Testis (tissue), 5 donors: ENCODE measurements at places on chromosomes 4 and X. TPM values are rescaled to one million over a fixed set of nuclear protein-coding genes. Genes with fewer than 3 reads are reported as not detected.

DNA sequence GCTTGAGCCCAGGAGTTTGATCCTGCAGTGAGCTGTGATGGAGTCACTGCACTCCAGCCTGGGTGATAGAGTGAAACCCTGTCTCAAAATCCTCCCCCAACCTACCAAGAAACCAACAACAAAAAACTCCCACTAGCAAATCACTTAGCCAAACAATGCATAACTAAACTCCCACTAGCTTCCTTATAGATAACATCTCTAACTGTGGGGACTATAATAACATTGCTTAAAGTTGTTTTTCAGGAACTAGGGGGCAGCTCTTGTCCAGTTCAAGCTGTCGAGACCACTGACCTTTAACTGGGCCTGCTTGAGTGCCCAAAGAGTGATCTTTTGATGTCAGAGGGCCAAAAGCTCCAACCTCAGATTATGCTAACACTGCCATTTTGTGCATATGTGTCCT lies 81.7 kb downstream of the FREM3 start:
- no peak for DNase-seq

GRCh38 chr4:122764071-122764820 lies 31.7 kb downstream of the BBS12 start:
- no peak for DNase-seq

The MSANTD1 gene
- total RNA-seq, result 10.1 TPM

GRCh38 chr4:62210486-62210885 lies 1010.4 kb downstream of the ADGRL3 start:
- DNase-seq, result no peak

The SPANXD gene
- total RNA-seq, result not detected

DNA sequence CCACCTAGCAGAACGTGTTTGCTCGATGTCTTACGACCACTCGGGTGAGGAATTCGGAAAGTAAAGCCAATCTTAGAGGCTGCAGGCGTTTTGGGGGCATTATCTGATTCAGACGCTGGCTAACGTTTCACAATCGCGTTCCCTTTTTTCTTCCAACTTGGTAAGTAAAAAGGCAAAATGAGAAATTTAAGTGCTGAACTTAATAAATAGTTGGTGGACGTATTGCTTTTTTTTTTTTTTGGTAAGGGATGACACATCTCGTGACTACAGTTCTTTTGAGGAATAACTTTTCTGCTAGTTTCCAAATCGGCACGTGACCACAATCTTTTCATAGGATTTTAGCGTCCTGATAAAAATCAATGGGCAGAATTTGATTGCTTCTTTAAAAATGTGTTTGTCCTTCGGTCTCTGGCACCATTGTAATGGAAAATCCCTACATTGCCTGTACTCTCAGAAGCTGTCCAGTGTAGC lies 848 bp downstream of the RAB9A start:
- no peak for DNase-seq

DNA sequence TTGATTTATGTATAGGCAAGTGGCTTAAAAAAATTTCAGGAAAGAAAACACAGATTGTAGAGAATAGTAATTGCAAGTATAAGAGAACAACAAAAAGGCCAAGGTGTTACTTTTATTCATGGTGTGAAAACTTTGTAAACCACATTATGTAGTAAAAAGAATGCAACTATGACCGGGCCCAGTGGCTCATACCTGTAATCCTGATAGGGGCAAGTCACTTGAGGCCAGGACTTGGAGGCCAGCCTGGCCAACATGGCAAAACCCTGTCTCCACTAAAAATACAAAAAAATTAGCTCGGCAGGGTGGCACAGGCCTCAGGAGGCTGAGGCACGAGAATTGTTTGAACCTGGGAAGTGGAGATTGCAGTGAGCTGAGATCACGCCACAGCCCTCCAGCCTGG lies 131.7 kb downstream of the DCK start:
- DNase-seq, result no peak

The ESX1 gene
- 46.2 TPM for total RNA-seq

- no peak for DNase-seq
Observed at GRCh38 chr4:127881563-127881864, 821 bp downstream of the PLK4 start.

DNA sequence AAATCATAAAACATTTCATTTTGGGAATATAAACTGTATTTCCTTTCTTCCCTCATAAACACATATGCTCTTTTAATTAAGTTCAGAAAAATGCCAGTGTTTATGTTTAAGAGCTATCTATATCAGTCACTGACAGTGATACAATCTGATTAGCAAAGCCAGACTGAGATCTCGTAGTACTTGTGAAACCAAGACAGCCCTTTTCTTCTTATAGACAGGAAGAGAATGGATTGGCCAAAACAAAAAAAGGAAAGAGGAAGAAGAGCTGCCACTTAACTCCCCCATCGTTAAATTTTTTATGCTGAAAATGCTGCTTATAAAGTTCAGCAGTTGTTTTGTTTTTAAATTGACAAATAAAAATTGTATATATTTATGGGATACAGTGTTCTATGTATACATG lies 87.4 kb downstream of the PLAC1 start:
- no peak for DNase-seq

The CLDN22 gene
- not detected for total RNA-seq

DNA sequence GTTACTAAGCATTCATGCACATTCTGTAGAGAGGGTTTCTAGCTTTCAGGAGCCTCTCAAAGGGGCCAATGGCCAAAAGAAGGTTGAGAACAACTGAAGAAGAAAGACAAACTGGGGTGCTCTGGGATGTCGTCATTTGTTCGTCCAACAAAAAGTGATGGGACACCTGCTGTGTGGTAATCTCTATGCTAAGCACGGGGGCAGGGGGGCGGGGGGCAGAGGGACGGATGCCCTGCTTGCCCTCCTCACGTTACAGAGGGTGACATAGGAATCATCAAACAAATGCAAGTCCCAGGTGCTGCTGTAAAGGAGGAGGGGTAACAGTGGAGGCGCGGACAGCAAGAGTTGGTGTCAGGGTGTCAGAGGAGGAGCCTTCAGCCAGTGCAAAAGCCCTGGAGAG lies 12.8 kb upstream of the CRMP1 start:
- no peak for DNase-seq

DNA sequence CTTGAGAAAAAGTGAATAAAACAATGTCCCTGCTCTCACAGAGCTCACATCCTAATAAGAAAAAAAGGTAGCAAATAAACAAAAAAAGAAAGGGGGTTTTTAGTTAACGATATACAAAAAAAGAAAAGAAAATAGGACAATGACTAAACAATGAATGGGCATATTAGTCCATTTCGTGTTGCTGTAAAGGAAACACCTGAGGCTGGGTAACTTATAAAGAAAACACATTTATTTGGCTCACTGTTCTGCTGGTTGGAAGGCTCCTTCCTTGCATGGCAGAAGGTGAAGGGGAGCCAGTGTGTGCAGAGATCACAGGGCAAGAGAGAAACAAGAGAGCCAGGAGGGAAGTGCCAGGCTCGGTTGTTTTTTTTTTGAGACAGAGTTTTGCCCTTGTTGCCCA lies 4.7 kb upstream of the KLF3 start:
- DNase-seq, result no peak

- no peak for DNase-seq
Observed at GRCh38 chr4:130747842-130748241, 1651.9 kb downstream of the C4orf33 start.

- DNase-seq, result no peak
Observed at GRCh38 chr4:9989918-9990635, 31.2 kb downstream of the SLC2A9 start.

The GPRASP1 gene
- total RNA-seq, result 7.5 TPM

DNA sequence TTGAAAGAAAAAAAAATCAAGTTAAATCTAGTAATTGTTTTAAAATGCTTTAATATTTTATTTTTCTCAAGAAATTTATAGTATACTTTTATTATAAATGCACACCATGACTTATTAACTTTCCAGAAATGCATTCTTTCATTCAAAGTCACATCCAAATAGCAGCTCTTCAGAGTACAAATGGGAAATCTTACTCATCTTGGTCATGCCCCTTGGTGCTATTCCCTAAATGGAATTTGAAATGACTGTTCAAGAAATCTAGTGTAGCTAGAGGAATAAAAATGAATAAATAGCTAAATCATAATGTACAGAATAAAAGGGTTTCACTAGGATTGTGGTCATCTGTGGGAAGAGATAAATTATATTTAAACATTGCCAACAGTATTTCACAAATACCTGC lies 1139.7 kb downstream of the PCDH18 start:
- DNase-seq, result no peak

- no peak for DNase-seq
Observed at GRCh38 chr4:90715242-90715641, 588.0 kb downstream of the CCSER1 start.

The ENPEP gene
- total RNA-seq, result 2.4 TPM

DNA sequence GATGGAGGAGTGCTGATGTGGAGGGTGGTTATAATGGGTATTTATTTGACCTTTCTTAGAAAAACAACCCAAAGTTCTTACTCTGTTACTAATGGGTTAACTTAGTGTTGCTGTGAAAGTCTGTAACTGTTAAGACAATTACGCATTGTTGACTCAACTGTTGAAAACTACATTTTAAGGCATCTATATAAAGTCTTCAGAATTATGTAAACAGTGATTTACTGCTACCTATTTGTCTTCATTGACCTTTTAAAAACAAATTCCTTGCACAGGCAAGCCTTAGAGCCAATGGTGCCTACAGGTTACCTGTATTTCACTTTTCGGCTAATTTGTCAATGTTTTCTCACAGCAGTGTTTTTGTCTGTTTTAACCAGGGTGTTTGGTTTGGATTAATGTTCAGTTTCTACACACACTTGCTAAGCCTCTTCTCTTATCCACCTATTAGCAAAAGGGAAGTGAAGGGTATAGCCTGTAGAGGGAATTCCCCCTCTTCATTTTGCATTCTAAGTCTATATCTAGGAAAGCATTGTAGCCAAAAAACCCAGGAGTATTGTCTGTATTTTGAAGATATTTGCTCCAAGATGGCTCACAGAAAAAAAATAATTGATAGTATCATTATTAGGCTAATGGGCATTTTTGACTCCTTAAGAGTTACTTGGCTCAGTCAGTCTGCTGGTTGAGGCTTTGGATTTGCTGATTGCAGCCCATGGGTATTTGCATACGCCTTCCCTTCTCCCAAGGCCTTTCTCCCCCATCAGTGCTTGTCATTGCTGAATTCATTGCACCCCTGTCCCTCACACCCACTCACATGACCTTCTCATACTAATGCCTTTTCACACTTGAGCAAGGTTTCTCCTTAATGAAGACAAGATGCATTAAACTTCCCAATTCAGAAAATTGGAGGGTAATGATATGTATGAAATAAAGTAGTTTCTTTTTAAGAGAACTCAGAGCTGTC lies 30.5 kb downstream of the AFF1 start:
- no peak for DNase-seq

The CRMP1 gene
- total RNA-seq, result 8.9 TPM

GRCh38 chr4:7336732-7337131 lies 98.0 kb downstream of the PSAPL1 start:
- no peak for DNase-seq

The ADAM29 gene
- total RNA-seq, result 31.4 TPM

GRCh38 chr4:142358656-142359055 lies 487.4 kb downstream of the INPP4B start:
- no peak for DNase-seq

- no peak for DNase-seq
Observed at GRCh38 chrX:21126661-21127060, 247.6 kb upstream of the CNKSR2 start.

GRCh38 chrX:73831500-73831899 lies 268.5 kb downstream of the CHIC1 start:
- no peak for DNase-seq

DNA sequence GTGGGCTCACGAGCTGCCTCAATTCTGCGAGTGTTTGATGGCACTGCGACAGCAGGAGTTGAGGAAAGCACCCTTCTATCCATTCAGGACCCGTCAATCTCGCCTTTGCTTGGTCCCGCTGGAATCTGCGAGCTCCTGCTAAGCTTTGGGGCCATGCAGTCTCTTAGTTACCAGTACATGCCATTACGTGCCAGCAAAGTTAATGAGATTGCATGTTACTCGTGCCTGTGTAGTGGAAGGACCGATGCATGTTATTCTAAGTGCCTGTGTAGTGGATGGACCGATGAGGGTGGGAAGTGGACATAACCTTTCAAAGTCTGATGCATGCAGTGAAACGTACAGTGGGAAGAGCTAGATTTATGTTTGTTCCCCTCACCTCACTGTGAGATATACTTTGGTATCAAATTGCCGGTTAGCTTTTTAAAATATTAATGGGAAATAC lies 569 bp downstream of the RPS3A start:
- DNase-seq, result no peak

The TEX13B gene
- total RNA-seq, result 0.81 TPM

GRCh38 chr4:2947926-2948325 lies 15.3 kb downstream of the NOP14 start:
- DNase-seq, result no peak

GRCh38 chrX:47585273-47585672 lies 3.0 kb downstream of the TIMP1 start:
- DNase-seq, result no peak

GRCh38 chr4:109557433-109557832 lies 2.6 kb upstream of the MCUB start:
- DNase-seq, result no peak

The VCX gene
- total RNA-seq, result 121 TPM

DNA sequence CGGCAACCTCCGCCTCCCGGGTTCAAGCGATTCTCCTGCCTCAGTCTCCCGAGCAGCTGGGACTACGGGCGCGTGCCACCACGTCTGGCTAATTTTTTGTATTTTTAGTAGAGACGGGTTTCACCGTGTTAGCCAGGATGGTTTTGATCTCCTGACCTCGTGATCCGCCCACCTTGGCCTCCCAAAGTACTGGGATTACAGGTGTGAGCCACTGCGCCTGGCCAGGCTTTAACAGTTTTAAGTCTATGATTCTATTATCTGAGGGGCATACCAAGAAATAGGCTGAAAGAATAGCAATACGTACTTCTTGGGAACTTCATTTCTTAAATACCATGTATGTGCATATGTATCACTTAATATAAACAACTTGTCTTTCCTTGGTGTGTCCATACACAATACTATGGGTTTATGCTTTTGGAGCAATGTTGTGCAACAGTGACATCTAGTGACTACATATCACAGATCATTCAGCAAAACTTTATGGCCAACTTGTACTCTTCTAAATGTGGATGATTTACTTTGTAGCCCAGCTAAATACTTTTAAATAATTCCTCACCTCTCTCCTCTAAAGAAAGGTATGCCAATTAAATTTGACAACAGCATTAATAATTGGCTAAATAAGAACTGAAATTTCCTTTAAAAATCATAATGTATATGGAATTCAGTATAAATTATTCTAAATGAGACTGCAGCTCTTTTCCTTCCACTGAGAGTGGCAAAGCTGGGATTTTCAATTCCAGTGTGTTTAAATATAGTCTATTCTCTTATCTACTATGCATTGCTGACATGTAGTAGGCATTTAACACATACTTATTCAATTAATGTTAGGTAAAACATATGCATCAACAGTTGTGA lies 10.4 kb downstream of the SLC9B1 start:
- DNase-seq, result peak; percentile 16

The GPRIN3 gene
- total RNA-seq, result 2.2 TPM

DNA sequence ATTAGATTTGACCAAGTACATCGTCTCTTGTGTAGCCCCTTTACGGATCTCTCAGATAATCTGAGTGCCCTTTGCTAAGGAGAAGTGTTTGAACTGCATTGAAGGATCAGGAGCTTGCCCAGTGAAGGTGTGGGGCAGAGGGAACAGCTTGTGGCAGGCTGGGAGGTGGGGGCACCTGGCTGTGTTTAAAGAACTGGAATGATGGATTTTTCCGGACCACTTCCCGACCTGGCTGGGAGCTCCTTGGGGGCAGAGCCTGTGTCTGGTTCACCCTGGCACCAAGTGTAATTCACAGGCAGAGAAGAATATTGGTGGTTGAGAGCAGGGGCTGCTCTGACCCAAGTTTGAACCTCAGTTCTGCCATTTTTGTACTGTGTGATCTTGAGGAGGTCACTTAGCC lies 18.5 kb downstream of the TBC1D14 start:
- DNase-seq, result no peak

GRCh38 chr4:56261027-56261426 lies 126.3 kb downstream of the AASDH start:
- no peak for DNase-seq
